Renal pelvis (tissue), 12 donors: ENCODE measurements at places on chromosomes 2 and 18.

- no peak for DNase-seq
Measured at GRCh38 chr18:59570796-59571195, 126.4 kb downstream of the CCBE1 start.

DNA sequence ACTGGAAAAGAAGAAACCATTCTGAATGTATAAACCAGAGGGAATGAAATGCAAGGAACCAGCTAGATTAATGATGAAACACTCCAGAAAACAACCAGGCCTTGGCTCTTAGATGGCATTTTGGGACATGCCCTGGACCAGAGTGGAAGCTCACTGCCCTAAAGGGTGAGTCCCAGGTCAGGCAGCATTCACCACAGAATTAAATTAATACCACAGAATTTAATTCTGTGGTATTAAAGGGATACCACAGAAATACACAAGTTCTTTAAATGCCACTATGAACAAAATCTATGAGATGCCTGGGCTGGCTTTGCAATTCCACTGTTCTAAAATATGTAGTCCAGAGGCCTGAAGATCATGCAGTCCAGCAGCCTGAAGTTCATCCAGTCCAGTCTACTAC is 122.3 kb upstream of the KYNU start:
- no peak for DNase-seq

DNA sequence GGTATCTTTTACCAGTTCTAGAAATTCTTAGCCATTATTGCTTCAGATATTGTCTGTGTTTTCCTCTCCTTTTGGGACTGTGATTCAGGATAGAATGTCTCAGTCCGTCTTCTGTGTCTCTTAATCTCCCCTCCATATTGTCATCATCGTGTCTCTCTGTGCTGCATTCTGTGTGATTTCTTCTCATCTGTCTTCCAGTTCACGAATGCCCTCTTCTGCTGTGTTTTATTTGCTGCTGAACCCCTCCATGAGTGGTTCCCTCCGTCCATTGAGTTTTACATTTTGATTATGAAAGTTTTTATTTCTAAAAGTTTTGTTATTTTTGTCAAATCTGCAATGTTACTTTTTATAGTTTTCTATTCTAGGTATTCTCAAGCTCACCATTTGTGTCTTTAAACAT is 11.7 kb downstream of the D2HGDH start:
- no peak for DNase-seq

- no peak for DNase-seq
Measured at GRCh38 chr2:205660521-205661124, 21.7 kb upstream of the NRP2 start.

GRCh38 chr18:58211510-58211909 is 167.5 kb downstream of the NEDD4L start:
- no peak for DNase-seq

GRCh38 chr18:12296087-12296403 is 12.0 kb upstream of the TUBB6 start:
- no peak for DNase-seq

DNA sequence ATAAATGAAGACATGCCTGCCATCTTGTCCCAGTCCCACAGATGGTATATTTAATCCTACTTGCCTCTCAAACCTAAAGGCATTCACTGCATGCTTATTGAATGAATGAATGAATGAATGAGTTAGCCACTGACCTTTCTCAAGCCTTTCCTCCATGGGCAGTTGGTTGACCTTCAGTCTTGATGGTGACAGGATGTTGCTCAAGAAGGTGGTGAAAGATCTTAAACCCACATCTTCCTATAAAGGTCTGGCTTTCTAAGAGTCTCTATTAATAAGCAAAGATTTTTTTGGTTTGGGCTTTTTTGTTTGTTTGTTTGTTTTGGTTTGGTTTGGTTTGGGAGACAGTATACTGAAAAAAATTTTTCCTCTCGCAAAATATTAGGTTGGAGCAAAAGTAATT is 41.7 kb downstream of the KIAA2012 start:
- DNase-seq = no peak

DNA sequence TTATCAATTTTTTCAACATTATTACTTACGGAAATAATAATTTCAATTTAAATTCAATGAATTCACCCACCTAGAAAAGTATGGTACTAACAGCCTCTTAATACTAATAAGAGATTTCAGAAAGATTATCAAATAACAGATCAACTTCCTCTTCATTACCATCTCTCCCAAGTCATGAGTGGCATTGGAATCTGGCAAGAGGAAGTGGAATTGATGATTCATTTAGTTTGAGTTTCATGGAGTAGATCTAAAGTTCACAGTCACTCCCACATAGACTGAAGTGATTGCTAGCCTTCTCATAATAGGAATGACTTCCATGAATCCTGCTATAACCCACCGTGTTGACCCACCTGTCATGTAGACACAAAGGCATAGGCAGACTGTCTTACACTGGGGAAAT is 77.7 kb upstream of the WDR75 start:
- no peak for DNase-seq

- no peak for DNase-seq
Measured at GRCh38 chr2:232981356-232981755, 31.7 kb downstream of the NGEF start.

GRCh38 chr2:84888401-84889276 is 7.8 kb upstream of the TRABD2A start:
- DNase-seq = no peak

DNA sequence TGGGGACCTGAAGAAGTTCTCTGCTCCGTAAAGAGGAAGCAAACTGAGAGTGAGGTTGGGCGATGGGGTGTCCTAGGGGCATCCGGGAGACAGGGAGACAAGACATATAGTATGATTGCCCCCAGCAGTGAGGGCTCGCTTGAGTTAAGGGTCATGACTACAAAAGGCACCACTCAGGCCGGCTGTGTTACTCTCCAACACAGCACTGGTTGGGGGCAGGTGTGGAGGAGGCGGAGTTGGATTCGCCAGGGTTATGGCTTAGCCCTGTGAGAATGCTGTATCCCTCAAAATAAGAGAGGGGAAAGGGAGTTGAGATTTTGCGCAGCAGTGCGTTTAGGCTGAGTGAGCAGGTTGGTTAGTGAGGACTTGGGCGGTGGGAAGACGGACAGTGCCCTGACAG is 12.0 kb downstream of the DYSF start:
- DNase-seq = no peak

DNA sequence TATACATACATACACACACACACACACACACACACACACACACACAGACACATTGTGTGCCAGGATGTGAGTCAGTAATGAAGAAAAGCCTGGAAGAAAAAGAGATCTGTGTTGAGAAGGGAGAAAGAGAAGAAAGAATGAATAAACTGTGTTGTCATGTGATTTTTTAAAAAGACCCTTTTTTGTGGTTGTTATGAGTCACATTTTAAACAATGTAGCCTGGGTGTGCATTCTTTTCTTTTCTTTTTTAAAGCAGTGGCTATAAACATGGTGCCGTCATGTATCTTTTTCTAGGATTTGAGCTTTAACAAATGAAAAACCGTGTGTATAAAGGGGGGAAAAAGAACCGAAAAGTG is 87.2 kb downstream of the NRP2 start:
- no peak for DNase-seq

- DNase-seq = no peak
Measured at GRCh38 chr2:26764906-26765305, 822 bp downstream of the SLC35F6 start.

GRCh38 chr18:78595453-78595852 is 384.2 kb upstream of the SALL3 start:
- DNase-seq = no peak

DNA sequence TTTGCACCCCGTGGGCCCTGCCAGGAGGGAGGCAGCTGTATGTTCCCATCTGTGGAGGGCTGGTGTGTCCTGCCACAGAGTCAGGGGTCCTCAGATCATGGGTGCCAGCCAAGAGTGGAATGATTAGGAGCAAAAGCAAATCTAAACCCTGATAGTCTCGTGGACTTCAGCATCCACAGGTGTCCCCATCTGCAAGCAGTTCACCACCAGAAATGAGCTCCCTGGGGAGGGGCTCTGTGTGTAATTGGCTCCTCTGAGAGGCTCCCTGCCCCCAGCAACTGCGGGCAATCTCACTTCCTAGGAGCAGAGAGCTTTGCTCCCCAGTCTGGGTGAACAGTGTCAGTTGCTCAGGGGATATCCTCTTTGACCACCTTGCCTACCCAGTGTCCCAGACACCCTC is 78.1 kb downstream of the HNRNPLL start:
- DNase-seq = no peak

DNA sequence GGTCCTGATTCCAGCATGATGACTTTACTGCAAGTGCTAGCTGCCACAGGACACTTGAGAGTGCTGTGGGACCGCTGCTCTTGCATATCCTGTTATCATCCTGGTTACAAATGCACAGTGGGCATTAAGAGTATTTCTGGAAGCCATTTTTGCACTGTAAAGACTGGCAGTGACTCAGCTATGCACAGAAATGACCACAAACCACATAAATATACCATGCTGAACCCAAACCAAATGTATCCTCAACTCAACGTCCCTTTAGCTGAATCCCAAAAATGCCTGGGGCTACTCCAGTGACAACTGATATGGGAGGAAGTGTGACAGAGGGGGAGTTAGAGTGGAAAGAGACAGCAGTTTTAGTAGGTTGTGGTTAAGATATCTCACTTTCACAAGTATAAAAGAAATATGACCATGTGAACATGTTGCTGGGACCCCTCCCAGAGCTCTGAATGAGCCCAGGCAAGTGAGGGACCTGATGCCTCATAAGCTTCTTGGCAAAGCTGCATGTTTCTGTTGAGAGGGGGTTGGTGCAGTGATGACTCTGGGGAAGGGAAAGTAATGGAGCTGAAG is 37.3 kb downstream of the RHBDD1 start:
- no peak for DNase-seq

GRCh38 chr2:37376421-37377186 is 32.2 kb downstream of the QPCT start:
- no peak for DNase-seq

DNA sequence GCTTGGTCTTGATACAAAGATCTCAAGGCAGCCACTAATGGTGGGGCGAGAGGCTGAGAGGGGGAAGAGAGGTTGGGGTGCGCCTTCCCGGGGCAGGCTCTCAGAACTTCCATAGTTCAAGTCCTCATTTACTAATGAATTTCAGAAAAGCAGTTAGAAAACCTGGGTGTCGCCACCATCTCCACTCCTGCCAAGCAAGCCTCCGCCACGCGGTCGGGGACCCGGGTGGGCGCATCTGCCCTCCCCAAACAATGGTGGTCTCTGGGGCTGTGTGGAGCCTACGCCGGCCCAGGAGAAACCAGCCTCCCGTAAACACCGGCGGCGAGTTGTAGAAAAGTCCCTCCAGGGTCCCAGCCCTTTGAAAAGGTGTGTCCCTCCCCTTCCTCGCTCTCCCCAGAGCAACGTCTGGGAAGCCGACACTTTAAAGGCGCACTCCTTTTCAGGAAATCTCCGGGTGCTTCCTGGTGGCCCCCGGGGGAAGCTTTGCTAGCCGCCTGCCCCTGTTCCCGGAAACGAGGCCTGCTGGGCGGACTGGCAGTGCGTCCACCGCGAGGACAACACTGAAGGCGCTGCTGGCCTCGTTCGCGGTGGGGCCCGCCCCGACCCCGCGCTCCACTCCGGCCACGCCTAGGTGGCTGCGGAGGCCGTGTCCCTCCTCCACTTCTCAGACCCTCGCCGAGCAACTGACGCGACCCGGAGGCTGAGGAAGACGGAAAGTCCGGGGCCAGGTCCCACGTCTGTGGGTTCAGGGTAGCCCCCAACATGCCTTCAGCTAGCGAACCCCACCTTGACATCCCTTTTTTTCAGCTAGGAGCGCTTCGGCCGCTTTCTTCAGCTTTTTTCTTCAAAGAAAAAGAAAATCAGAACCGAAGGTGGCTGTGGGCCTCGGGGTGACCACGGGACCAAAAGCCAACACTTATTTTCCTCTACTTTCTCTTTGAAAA is 16.8 kb downstream of the EVX2 start:
- no peak for DNase-seq

DNA sequence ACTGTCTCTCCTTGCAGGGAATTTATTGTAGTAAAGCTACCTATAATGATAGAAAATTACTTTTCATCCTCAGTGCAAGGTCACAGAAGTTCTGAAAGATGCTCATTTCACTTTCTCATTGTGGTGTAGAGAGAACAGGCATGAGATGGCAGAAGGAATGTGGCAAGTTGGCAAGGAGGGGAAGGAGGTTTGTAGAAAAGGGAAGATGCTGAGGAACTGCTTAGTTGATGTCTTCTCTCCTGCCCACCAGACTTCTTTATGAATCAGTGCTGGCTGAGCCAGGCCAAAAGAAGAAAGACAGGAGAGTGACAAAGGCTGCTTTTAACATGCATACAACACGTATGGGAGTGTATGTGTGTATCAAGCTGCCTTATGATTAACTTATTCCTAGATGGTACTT is 164.4 kb downstream of the PRPF40A start:
- no peak for DNase-seq

- no peak for DNase-seq
Measured at GRCh38 chr2:9249020-9249800, 42.6 kb downstream of the ASAP2 start.

DNA sequence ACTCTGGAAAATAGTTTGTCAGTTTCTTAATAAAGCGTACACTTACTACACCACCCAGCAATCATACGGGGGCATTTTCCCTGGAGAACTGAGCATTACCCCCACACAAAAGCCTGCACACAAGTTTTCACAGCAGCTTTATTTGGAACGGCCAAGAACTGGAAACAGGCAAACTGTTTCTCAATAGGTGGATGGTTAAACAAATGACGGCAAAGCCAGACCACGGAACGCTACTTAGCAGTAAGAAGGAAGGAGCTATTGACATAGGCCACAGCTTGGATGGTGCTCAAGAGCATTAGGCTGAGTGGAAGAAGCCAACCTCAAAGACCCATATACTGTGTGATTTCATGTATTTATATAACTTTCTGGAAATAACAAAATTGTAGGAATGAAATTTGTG is 9.0 kb downstream of the MALL start:
- no peak for DNase-seq

DNA sequence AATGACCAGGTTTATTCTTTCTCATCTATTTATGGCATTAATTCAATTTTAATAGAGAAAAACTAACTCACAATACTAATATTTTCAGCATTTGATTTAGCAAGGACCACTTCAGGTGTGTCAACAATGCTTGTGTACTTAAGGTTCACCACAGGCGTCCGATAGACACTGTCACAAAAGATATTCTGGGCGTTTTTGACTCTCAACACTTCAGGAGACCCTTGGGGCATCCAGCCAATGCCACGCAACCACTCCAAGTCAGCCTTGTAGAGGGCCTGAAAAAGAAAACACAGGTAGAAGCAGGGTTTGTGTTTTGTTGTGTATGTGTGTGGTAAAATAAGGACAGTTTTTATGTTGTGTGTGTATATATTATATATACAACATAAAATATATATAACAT is 158.2 kb downstream of the NEB start:
- DNase-seq = no peak

GRCh38 chr2:182826064-182826463 is 40.4 kb downstream of the FRZB start:
- DNase-seq = peak; percentile 33

- DNase-seq = peak; percentile 86
Measured at GRCh38 chr18:35355140-35355618, 11.0 kb upstream of the ZNF24 start.

- DNase-seq = no peak
Measured at GRCh38 chr18:3061581-3062312, 48.8 kb upstream of the LPIN2 start.

- DNase-seq = no peak
Measured at GRCh38 chr2:236670235-236670620, 100.6 kb downstream of the ACKR3 start.
